Adrenal gland (tissue), 19 donors: ENCODE measurements at places on chromosomes 3 and 15. TPM values are rescaled to one million over a fixed set of nuclear protein-coding genes. Genes with fewer than 3 reads are reported as not detected.

- no peak for DNase-seq
Observed at GRCh38 chr3:187935623-187936156, 190.4 kb upstream of the BCL6 start.

GRCh38 chr15:45704329-45705249, 69.8 kb downstream of the SQOR start:
- DNase-seq, result no peak

DNA sequence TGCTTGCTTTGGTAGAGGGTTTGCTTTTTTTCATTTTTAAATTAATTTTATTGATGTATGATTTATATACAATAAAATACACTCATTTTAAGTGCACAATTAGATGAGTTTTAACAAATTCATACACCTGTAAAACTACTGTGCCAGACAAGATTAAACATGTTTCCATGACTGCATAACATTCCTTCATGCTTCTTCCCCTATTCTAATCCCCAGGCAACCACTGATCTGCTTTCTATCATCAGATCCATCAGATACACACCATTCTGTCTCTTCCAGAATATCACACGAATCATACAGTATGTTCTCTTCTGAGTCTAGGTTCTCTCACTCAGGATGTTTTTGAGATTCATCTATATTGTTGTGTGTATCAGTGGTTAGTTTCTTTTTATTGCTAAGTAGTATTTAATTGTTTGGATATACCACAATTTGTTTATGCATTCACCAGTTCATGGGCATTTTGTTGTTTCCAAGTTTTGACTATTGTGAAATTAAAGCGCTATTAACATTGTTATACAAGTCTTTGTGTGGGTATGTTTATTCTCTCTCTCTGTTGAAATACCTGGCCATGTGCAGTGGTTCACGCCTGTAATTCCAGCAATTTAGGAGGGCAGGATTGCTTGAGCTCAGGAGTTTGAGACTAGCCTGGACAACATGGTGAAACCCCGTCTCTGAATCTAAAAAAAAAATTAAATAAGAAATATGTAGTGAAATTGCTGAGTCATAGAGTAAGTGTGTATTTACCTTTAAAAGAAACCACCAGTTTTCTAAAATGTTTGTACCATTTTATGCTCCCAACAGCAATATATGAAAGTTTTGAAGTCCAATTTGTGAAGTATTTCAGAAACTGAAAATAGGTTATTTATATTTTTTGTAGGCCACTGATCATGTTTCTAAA, 7.0 kb upstream of the TFG start:
- DNase-seq, result no peak

GUCA1C gene
- total RNA-seq, result not detected

MNS1 gene
- total RNA-seq, result not detected
